ENCODE measurements at places on chromosomes 11 and 22.
A peak's percentile ranks its signal among the peaks of the same experiment; 100 is the strongest.

GRCh38 chr11:100525197-100525596, 161.9 kb upstream of the ARHGAP42 start:
- no peak for DNase-seq

DNA sequence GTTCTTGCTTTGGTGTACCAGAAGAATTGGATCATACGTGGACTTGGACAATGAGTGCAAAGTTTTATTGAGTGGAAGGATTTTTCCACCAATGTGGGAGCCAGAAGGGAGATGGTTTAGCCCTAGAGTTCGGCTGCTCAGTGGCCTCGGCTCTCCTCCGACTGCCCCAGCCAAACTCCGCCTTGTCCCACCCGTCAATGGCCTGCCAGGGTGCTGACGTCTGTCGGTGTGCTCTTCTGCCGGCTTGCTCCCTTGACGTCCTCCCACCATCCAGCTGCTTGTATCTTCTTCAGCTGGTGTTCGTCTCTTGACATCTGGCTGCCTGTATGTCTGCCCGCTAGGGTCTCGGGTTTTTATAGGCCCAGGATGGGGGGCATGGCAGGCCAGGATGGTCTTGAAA, 154.8 kb downstream of the APOL5 start:
- no peak for DNase-seq

DNA sequence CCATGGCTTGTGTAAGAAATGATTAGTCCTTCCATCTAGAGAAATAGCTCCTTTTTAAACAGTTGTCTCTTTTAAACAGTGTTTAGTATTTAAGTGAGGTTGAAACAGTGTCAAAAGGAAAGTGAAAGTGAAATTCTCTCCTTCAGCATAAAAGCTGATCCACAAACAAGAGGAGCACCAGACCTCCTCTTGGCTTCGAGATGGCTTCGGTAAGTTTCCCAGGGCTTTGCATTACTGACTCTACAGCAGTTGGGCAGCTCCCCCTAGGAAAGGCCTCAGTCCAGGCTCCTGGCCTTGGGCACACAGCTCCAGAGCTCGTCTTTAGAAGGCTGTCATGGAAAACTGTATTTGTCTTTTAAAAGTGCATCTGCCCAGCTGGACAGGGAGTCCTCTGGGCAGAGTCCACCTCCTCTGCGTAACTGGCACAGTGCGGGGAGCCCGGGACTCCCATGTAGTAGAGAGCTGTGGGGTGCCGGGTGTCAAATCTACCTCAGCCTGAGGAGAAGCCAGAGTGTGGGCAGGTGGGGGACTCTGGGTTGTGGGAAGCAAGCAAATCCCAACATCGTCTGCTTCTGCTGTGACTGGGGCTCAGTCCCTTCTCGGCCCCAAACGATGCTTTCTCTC, at the start of gene PLAAT4:
PLAAT4 (plus strand) TSS at position 140 of the 624 bp plus-strand sequence; CDS start at position 201, 61 bp downstream.
- peak; percentile 14 for DNase-seq

DNA sequence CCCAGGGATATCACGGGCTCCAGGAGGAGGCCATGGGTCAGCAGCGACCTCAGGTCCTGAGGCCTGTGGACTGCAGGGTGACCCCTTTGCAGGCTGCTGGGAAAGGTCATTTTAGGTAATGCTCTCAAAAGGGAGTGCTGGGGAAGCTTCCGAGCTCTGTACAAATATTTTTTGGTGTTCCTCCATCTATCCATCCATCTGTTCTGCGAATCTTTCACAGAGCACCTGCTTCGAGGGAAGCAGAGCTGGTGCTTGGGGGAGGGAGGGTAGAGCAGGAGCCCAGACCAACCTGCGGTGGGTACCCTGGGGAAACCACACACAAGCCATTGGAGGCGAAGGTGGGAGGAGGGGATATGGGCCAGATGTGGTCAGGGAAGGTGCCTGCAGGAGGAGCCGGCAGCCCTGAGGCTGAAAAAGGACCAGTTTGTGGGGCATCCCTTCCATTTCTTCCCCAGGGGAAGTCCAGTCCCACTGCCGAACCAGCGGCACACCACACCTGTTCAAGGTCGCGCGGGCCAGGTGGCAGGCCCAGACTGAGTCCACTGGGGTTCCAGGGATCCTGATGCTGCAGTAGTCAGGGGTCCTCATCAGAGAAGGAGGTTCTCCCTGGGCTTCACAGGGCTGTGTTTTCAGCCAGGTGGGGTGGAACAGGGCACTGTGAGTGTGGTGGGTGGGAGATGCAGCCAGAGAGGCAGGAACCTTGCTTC, 13.1 kb downstream of the GNAZ start:
- no peak for DNase-seq

- peak; percentile 51 for DNase-seq
Observed at GRCh38 chr11:118621071-118621783, 13.8 kb downstream of the PHLDB1 start.

GRCh38 chr11:110908401-110909105, 196.3 kb upstream of the ARHGAP20 start:
- DNase-seq = no peak

- DNase-seq = peak; percentile 86
Observed at GRCh38 chr11:58654079-58654907, 31.8 kb downstream of the CNTF start.

GRCh38 chr11:129425214-129425613, 49.6 kb downstream of the BARX2 start:
- no peak for DNase-seq

GRCh38 chr11:32310214-32310601, 125.1 kb downstream of the WT1 start:
- DNase-seq = no peak

DNA sequence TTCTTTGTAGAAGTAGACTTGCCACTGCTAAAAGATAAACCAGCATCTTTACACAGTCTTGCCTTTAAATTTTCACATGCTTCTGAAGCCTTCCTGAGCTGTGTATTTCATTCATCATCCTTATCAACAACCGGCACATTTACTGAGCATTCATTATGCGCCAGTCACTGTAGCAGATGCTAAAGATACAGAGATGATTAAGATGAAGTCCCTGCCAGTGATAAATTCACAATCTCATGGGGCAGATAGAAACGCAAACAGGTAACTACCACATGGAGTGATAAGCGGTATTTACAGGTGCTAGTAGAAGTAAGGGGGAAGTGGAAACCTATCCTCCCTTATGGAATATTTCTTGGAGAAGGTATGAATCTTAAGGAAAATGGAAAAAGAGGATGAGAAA, 67.2 kb downstream of the PRCP start:
- no peak for DNase-seq

GRCh38 chr11:44162662-44163061, 67.2 kb downstream of the EXT2 start:
- DNase-seq = no peak

- DNase-seq = no peak
Observed at GRCh38 chr11:15988016-15988550, 368.3 kb downstream of the SOX6 start.

DNA sequence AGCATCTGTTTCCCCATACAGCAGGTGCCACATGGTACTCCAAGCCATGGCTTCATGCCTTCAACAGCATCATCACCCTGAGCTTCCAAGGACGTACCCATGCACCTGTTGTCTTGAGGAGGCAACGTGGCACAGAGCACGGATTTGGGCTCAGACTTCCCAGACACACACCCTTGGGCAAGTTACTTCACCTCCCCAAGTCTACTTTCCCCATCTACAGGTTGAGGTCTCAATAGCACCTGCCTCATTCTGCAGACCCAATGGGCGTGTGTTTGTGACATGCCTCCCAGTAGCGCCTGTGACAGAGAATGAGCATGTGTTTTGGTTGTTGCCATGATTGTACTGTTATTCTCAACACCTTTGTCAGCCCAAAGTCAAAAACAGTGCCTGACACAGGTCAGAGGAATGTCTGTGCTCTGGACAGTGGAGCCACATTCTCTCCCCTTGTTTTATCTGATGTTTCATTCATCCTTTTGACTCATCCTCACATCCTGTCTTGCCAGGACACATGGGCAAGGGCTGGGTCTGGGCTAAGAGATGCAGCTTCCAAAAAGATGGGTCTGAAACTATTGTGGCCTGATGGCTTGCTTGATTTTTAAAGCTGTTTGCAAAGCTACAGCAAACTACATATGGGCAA, 53.4 kb upstream of the CCND1 start:
- no peak for DNase-seq

DNA sequence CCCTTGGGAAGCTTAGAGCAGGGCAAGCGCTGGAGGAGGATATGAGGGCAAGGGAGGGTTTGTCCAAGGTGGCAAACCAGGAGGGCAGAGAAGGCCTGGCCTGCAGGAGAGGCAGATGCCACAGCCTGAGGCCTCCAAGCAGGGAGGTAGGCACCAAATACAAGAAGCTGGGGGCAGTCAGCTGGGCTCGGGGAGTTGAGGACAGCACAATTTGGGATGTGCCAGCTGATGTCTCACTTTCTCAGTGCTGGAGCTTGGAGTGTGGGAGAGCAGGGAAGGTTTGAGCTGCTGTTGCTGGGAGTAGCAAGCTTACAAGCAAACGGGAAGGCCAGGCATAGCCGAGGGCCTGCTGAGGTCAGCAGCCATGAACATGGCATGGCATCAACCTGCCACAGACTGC, 4.0 kb downstream of the ZDHHC24 start:
- no peak for DNase-seq

GRCh38 chr11:113184498-113184897, 129.9 kb upstream of the TTC12 start:
- no peak for DNase-seq

DNA sequence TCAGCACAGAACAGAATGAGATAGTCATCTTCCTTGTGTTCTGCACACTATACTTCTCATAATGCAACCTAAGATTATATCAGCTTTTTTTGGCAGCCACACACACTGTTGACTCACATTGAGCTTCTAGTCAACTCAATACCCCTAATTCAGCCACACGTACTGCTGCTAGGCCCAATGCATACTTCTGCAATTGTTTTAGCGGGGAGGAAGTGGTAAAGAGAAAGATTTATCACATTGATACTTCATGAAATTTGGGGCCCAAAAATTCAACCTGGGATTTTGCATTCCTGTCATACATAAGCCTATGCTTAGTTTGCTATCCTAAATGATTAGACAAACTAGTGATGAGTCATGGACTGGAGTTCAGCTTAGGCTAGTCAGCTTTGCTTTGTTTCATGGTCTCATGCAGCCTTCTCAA, 8.6 kb upstream of the UPB1 start:
- no peak for DNase-seq

DNA sequence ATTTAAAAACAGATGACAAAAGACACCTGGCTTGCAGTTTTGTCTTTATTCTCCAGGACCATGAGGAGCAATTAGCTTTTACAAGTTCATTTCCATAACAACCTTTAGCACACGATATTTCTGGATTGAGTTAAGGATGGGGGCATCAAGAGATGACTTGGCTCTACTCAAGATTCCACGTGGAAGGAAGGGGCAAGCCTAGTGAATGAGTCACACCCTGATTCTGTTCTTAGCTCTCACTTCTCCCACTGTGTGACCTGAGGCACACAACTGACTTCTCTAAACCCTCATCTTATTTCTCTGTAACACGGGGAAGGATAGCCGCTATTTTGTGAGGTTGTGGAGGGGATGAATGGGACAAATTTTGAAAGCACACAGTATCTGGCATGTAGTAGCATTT, 185.5 kb downstream of the KIRREL3 start:
- no peak for DNase-seq

DNA sequence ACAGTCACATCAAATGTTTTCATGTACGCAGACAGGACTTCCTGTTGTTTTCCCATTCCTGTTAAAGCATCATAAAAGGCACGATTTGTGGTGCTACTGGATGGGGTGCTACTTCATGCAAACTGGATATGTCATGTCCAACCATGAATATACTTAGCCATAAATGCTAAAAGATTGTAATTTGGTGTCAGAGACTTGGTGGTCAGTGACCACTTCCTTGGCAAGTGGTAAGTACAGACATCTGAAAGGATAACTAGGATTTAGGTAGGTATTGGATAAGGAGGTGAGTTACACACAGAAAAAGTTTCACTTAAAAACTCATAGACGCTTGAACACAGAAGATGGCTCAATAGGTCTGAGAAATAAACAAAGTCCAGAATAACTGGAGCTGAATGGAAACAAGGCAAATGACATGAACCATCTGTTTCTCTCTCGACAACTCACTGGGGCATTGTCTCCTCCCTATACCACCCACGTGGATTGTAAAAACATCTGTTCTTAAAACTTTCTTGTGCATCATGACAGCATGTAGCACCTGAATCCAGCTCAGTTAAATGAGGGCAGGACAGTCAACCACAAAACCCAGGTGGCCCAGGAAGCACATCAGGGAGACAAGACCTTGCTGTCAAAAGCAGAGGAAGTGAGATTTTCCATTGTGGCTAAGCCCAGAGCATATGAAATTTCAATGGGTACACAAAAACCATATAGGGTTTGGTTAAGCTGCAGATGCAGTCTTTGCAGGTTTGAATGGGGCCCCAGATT, 22.1 kb upstream of the IGLL5 start:
- no peak for DNase-seq

DNA sequence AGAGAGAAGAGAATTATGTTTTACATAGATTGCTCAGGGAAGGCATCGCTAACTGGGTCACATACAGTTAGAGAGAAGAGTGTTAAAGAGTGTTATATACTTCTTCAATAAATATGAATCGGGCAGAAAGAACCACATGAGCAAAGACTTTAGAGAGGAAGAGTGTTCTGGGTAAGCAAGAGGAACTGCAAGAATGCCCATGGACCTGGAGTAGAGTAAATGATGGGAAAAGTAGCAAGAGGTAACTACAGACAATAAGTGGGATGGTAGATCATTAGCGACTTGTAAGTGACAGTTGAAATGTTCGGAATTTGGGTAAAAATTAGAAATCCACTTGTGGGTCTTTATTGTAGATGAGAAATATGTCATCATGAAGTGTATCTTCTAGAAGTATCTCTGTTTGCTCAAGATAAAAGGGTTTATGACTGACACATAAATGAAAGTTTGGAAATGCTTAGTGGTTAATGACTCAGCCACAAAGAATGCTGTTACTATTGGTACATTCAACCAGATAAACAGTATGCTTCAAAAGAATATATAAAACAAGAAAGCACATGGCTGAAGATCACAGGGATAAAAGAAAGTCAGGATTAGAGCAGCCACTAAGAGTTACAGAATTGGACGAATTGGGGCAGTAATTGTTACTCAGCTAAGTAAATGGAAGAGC, 229.3 kb downstream of the CASP12 start:
- no peak for DNase-seq

GRCh38 chr11:16382638-16383380, 26.5 kb upstream of the SOX6 start:
- DNase-seq = no peak

DNA sequence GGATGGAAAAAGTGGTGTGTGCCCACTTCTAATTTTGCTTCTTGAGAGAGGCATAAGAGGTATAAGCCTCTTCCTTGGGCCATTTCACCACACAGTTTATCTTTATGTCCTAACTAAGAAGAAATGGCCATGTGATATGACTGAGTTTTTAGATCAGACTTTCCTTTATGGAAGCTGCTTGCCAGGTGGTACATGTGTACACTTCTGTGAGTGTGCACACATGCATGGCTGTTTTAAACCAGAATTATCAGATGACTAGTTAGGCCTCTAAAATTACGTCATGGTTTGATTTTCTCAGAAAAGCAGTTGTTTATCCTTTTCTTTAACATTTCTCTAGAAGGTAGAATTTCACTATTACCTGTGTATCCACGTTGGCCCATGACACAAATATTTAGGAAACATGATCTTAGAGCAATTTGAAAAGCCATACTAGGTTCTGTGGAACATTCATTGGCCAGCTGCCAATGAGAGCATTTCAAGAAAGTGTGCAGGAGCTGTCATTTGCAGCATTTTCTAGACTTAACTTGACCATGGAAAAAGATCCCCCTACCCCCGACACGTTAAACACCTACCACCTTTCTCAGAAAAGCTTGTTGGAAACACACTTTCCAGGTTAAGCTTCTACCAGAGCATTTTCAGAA, 109.2 kb upstream of the GAL start:
- no peak for DNase-seq

Data from stimulated activated CD4-positive, alpha-beta T cell treated with anti-CD3 and anti-CD28 coated beads, Interleukin-2, amount 100 ng/mL, for 24 hours (primary cell).